Mesothelial cell of epicardium (in vitro differentiated cells): ENCODE measurements at places on chromosomes 3 and 15. TPM values are rescaled to one million over a fixed set of nuclear protein-coding genes. Genes with fewer than 3 reads are reported as not detected.

- no peak overlapping the region for H3K27ac ChIP-seq
- DNase-seq: no peak
- no peak overlapping the region for H3K4me3 ChIP-seq
- peaks cover 15% of the 10 kb centered on the region for H3K27me3 ChIP-seq
Measured at GRCh38 chr3:143418391-143418790, 298.8 kb downstream of the CHST2 start.

SOX14 gene
- total RNA-seq: 0.18 to 0.44 TPM (median 0.18 TPM) in 3 replicates

DNA sequence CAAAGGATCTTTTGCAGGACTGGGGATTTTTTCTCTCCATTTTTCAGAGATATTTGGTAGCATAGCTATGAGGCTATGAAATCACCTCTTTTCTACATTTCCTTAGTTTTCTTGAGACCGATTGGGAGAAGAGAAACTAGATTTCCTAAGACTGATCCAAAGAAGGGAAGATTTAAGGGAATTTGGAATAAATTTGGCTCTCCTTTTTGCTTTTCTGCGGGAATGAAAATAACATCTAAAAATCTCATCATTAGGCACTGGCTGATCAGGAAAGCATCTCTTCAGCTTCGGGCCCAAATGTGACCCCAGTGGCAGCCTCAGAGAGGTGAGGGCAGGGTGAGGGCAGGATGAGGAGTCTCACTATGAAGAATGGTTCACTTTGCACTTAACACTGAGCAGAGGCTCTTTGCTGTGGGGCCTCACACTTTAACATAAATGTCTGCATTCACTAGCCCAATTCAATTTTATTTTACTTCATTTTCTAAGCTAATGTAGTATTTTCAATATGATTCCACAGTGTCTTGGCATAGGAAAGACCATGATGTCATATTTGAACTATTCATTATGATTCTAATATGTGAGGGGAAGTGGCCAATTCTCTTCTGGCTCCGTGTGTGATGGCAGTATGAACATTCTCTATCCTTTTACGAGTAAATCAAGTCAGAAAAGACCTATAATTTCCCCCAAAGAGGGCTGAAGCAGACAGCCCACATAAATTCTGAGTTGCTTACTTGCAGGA lies 193.2 kb downstream of the MEX3B start:
- H3K4me1 ChIP-seq: peaks cover 18% of the 10 kb centered on the region
- no peak for DNase-seq
- peak overlapping the region; percentile 10 for H3K27ac ChIP-seq

KLHL6 gene
- total RNA-seq: 0.05 to 0.16 TPM (median 0.07 TPM) in 3 replicates

DNA sequence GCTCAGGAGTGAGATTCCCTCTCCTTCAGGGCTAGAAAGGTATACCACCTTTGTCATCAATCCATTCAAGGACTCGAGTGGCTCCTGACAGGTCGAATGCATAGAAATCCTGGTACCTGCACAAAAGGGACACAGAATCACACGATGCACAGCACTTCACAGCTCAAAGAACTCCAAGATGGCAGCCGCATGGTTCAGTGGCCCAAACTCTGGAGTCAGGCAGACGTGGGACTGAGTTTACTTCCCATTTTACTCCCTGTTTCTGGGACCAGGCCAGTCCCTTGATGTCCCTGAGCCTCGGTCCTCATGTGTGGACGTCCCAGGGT lies 536 bp downstream of the WDR73 start:
- H3K4me3 ChIP-seq: peak overlapping the region; percentile 97
- H3K27ac ChIP-seq: peak overlapping the region; percentile 99
- DNase-seq: no peak
- H3K4me1 ChIP-seq: peaks cover 32% of the 10 kb centered on the region

DNA sequence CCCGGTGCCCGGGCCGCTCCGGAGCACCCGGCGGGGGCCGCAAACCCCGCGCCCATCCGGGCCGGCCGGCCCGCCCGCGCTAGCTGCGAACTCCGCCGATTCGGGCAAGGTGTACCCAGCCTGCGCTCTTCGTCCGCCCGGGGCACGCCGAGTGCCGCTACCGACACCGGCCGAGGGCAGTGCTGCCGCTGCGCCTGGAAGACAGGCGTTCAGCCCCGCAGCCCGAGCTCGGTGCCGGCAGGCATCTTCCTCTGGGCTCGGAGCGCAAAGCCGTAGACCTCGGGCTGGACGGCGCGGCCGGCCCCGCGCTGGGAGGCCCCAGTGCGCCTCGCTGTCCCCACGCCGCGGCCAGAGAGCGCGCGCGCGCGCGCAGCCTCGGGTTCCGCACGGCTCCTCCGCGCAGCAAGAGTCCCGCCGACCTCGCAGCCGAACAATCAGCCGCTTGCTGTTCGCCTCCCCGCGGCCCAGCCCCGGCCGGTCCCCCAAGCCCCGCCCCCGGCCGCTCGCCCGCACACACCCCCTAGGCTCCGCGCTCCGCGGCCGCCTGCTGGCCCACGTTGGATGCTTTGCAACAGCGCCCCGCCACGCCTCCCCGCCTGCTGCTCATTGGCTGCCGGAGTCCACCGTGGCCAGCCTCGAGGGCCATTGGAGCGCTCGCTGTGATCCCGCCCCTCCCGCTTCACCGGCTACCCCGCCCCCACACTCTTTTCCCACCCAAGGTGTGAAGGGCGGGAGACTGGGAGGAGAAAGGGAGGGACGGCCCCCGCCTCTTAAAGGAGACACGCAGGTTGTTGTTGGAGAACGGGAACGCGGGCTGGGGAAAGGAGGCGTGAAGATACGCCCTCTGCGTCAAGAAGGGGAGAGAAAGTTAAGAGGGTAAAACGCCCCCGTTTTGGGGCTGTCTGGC lies at the start of gene LRIG1:
LRIG1 (minus strand) TSS at position 447 of the 907 bp plus-strand sequence. CDS start 615 bp downstream, outside the sequence.
- peak; percentile 98 for DNase-seq
- H3K4me1 ChIP-seq: peaks cover 19% of the 10 kb centered on the region
- peak within 1 kb of the TSS; percentile 69 for H3K4me3 ChIP-seq
- no peaks in the 10 kb centered on the region for H3K36me3 ChIP-seq
- peaks cover 84% of the 10 kb centered on the region for H3K27me3 ChIP-seq
- H3K27ac ChIP-seq: peak within 1 kb of the TSS; percentile 37

GRCh38 chr3:195839260-195840010 lies 27.7 kb upstream of the MUC4 start:
- no peak for DNase-seq
- H3K27me3 ChIP-seq: peaks cover 3% of the 10 kb centered on the region
- no peak overlapping the region for H3K4me3 ChIP-seq
- no peaks in the 10 kb centered on the region for H3K36me3 ChIP-seq

PTX3 gene
- 35.6 to 44.1 TPM (median 39.9 TPM) in 3 replicates for total RNA-seq

GRCh38 chr15:65004993-65005392 lies 15.3 kb upstream of the SPG21 start:
- DNase-seq: no peak
- H3K4me3 ChIP-seq: no peak overlapping the region
- no peaks in the 10 kb centered on the region for H3K4me1 ChIP-seq
- peaks cover 22% of the 10 kb centered on the region for H3K36me3 ChIP-seq
- H3K27ac ChIP-seq: no peak overlapping the region

- DNase-seq: peak; percentile 46
- H3K4me1 ChIP-seq: no peaks in the 10 kb centered on the region
- H3K4me3 ChIP-seq: no peak overlapping the region
- no peaks in the 10 kb centered on the region for H3K36me3 ChIP-seq
- H3K27ac ChIP-seq: no peak overlapping the region
- H3K27me3 ChIP-seq: peaks cover 4% of the 10 kb centered on the region
Measured at GRCh38 chr3:169923189-169923588, 11.8 kb downstream of the SAMD7 start.

DNA sequence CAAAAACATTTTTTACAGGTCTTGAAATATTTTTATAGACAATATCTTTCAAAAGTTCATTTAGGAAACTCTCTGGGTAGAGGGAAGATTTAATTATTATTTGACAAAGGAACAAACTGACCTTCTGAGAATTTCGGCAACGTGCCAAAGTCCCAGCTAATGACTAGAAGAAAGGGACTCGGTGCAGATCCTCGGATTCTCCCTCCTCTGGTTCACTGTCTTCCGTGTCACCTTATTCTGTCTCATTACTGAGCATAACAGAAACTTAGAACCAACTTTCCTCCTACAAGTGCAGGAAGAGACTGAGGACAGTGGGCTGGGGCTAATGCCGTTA lies 339.1 kb downstream of the MECOM start:
- peaks cover 63% of the 10 kb centered on the region for H3K4me1 ChIP-seq
- no peak for DNase-seq
- H3K27me3 ChIP-seq: no peaks in the 10 kb centered on the region
- H3K36me3 ChIP-seq: no peaks in the 10 kb centered on the region
- H3K4me3 ChIP-seq: peak overlapping the region; percentile 35
- H3K27ac ChIP-seq: peak overlapping the region; percentile 97

- no peak overlapping the region for H3K4me3 ChIP-seq
- DNase-seq: no peak
- H3K27me3 ChIP-seq: peaks cover 9% of the 10 kb centered on the region
- H3K36me3 ChIP-seq: no peaks in the 10 kb centered on the region
Measured at GRCh38 chr15:100859970-100860828, 19.4 kb upstream of the ALDH1A3 start.

DNA sequence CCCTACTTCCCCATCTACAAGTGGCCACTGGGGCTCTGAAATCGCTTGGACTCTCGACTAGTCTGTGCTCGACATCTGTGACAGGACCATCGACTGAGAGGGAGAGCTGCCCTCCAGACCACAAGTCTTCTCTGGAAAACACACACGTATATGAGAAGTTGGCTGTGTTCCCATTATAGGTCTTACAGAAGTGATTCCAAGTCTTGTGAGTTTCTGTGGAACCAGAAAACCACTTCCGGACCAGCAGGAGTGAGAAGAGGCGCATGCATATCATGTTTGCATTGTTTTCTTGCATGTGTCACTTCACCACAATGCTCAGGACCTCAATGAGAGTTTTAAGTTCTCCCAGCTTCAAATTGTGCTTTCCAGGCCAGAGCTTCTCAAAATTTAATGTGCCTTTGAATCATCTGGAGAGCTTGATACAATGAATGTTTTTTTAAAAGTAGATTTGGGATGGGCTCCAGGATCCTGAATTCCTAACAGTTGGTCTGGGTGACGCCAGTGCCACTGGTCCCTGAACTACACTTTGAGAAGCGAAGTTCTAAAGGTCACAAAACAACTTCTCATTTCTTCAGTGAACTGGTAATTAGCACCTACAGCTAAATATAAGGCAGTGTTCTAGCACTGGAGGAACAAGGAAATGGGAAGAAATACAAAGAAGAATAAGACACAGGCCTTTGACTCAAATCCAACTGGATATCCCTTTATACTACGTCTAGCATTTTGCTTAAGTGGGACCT lies 15.7 kb downstream of the LIPC start:
- H3K4me3 ChIP-seq: no peak overlapping the region
- H3K27me3 ChIP-seq: no peaks in the 10 kb centered on the region
- DNase-seq: no peak

DNA sequence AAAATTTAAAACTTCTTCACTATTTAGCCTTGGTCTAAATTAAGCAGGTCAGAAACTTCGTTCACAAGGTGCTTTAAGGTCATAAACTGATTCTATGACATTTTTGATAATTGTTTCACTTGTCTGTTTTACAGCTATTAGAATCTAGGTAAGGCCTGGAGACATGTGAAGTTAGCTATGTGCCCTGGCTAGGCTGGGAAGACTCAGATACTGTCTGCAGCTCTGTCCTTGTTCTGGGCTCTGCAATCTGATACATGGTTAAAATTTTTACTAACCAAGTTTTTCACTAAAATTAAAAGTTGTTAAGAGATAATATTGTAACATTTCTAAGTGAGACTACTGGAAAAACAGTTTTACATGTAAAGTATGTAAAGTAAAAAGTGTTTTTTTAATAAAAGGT lies 479.6 kb upstream of the EPHA6 start:
- H3K27ac ChIP-seq: no peak overlapping the region
- H3K4me1 ChIP-seq: no peaks in the 10 kb centered on the region
- H3K27me3 ChIP-seq: no peaks in the 10 kb centered on the region
- no peak overlapping the region for H3K4me3 ChIP-seq
- DNase-seq: no peak

DNA sequence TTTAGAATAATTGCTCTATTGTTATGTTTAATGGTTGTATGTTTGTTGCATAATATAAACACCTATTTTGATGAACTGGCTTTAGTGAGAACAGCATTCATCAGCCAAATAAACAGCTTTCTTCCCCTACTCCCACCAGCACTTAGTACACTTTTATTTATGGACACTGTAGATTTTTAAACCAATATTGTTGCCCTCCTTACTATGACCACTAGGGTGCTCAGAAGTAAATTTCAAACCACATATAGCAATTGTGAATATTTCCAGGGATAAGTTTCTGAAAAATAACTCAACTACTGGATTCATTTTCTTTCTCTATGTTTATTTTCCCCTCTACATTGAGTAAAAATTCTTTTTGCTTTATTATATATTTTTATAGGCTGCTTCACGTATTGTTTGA lies 84.7 kb upstream of the PTX3 start:
- no peak overlapping the region for H3K27ac ChIP-seq
- H3K4me3 ChIP-seq: no peak overlapping the region
- no peaks in the 10 kb centered on the region for H3K27me3 ChIP-seq
- H3K4me1 ChIP-seq: peaks cover 4% of the 10 kb centered on the region

TGM4 gene
- 0.09 TPM in 1 of 3 replicates, not detected in the others for total RNA-seq

GRCh38 chr15:48595981-48596380 lies 49.5 kb downstream of the FBN1 start:
- H3K4me3 ChIP-seq: no peak overlapping the region
- DNase-seq: no peak
- H3K27ac ChIP-seq: no peak overlapping the region

- H3K4me3 ChIP-seq: no peak overlapping the region
- H3K27ac ChIP-seq: peak overlapping the region; percentile 74
- no peak for DNase-seq
Measured at GRCh38 chr15:92921215-92922131, 21.3 kb downstream of the CHD2 start.

GRCh38 chr3:85258819-85259218 lies 300.0 kb downstream of the CADM2 start:
- no peaks in the 10 kb centered on the region for H3K27me3 ChIP-seq
- H3K4me3 ChIP-seq: no peak overlapping the region
- H3K36me3 ChIP-seq: no peaks in the 10 kb centered on the region
- DNase-seq: no peak

GRCh38 chr3:178289544-178290160 lies 246.6 kb upstream of the KCNMB2 start:
- H3K4me1 ChIP-seq: peaks cover 21% of the 10 kb centered on the region
- H3K27me3 ChIP-seq: no peaks in the 10 kb centered on the region
- H3K27ac ChIP-seq: peak overlapping the region; percentile 14
- DNase-seq: no peak
- H3K36me3 ChIP-seq: peaks cover 4% of the 10 kb centered on the region

- H3K27me3 ChIP-seq: no peaks in the 10 kb centered on the region
- H3K4me3 ChIP-seq: no peak overlapping the region
- no peak for DNase-seq
- H3K27ac ChIP-seq: no peak overlapping the region
- no peaks in the 10 kb centered on the region for H3K36me3 ChIP-seq
Measured at GRCh38 chr3:118909763-118910162, 124.9 kb downstream of the IGSF11 start.
